ENCODE measurements at places on chromosomes 1 and 21.

- no peak for DNase-seq
These were observed 260.6 kb upstream of the VAMP3 start for GRCh38 chr1:7510389-7510931.

DNA sequence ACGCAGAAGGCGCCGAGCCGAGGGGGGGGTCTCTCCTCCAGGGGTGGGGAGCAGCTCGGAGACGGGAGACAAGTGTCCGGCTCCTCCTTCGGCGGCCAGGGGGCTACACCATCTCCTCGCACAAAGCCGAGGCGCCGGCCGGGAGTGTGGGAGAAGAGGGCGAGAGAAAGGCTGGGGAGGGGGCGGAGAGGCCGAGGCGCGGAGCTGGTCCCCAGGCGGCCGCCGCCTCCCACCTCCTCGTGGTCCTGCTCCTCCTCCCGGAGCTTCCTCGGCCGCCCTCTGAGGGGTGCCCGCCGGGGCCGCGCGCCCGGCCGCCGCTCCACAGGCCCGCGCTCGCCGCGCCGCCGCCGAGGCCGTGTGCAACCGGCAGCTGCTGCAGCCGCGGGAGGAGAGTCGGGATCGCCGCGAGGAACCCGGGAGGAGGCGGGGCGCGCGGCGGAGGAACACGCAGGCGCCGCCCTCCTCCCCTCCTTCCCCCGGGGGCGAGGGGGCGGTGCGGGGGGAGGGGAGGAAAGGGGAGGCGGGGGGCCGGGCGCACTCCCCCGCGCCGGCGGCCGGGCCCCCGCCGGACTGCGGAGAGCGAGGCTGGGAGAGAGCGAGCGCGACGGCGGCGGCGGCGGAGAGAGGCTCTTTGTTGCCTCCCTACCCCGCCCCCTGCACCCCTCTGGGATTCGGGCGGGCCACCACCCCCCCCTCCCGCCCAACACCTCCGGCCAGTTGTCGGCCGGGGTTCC, at the start of gene ENAH:
ENAH (minus strand) TSS at position 395 of the 734 bp plus-strand sequence. CDS start 433 bp downstream, outside the sequence.
- peak; percentile 79 for DNase-seq

- no peak for DNase-seq
These were observed 283.5 kb downstream of the S1PR1 start for GRCh38 chr1:101520302-101520701.

- no peak for DNase-seq
These were observed 55.6 kb upstream of the PPP2R5A start for GRCh38 chr1:212229654-212230053.

- DNase-seq, result no peak
These were observed 3.7 kb upstream of the SAMD11 start for GRCh38 chr1:920010-920409.

DNA sequence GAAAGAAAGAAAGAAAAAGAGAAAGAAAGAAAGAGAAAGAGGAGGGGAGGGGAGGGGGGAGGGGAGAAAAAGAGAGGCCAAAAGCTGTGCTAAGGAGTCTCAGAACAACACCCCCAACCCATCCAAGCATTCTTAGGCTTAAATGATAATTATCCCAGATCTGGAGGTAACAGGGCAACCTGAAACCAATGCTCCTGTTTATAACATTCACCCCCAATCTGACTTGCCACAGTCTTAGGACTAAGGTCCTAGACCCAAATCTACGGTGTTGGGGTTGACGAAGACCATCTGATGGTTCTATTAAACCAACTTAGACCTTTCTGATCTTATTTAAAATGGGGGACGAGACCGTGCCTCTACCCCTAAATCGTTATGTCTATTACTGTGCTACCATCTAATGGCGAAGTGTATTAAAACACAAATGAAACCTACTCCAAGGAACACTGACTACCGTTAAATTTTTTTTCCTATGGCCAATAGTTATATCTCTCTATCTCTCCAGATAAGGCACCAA, 119.3 kb upstream of the CDC42BPA start:
- no peak for DNase-seq

All from occipital lobe (tissue), 3 donors.